ENCODE measurements at places on chromosomes 6 and 20. TPM values are rescaled to one million over a fixed set of nuclear protein-coding genes. Genes with fewer than 3 reads are reported as not detected.

DNA sequence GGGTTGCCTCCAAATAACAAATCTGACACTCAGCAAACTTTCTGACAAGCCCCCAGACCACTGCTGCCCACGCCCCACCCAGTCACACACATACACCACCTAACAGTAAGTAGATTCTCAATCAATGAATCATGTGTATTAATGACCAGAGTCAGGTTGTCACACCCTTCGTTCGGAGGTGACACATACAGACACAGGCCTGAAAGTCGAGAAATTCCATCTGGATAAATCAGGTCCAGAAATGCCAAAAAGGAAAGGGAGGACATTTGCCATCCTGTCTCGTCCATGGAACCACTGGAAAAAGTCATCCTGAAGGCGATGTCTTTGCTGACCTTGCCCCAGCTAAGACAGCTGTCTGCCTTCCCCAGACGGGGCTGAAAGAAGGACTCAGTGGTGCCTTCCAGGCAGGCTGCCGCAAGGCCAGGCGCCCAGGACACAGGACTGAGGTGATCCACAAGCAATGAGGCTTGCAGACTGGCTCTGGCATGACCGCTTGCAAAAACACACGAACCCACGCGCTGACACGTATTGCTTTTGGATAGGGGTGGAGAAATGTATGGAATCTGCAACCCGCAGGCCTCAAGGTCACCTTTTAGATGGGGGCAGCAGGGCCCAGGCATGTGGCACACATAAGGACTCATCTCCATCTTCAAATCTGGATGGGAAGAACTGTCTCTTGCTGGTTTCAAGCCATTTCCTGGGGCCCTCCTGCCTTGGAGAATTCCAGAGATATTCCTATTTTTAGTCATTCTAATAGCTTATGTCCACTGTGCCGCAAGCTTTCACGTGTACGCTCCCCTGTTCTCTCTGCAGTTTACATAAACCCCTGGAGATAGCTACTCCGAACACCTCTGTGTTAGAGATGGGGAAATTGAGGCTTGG, 9.0 kb downstream of the NFATC2 start:
- no peak for DNase-seq

GRCh38 chr6:85756982-85757381, 114.3 kb upstream of the SYNCRIP start:
- DNase-seq: no peak

DNA sequence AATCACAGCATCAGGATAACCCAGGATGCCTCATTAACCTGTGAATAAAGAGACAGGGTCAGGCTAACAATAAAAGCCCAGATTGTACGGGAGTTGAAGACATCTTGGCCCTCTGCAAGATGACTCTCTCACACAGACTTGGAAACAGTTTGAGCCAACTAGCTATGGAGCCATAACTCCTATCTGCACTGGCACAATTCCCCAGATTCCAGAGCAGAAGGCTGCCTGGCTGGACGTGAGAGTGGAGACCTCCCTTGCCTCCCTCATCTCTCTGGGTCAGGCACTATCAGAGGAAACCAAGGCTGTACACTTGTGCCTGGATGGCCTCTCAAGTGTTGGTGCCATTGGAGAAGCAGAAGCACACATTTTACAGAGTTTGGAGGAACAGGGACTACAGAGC, 312.6 kb downstream of the THBS2 start:
- DNase-seq: no peak

- no peak for DNase-seq
These were observed 167.1 kb upstream of the FBXL4 start for GRCh38 chr6:99114769-99115406.

DNA sequence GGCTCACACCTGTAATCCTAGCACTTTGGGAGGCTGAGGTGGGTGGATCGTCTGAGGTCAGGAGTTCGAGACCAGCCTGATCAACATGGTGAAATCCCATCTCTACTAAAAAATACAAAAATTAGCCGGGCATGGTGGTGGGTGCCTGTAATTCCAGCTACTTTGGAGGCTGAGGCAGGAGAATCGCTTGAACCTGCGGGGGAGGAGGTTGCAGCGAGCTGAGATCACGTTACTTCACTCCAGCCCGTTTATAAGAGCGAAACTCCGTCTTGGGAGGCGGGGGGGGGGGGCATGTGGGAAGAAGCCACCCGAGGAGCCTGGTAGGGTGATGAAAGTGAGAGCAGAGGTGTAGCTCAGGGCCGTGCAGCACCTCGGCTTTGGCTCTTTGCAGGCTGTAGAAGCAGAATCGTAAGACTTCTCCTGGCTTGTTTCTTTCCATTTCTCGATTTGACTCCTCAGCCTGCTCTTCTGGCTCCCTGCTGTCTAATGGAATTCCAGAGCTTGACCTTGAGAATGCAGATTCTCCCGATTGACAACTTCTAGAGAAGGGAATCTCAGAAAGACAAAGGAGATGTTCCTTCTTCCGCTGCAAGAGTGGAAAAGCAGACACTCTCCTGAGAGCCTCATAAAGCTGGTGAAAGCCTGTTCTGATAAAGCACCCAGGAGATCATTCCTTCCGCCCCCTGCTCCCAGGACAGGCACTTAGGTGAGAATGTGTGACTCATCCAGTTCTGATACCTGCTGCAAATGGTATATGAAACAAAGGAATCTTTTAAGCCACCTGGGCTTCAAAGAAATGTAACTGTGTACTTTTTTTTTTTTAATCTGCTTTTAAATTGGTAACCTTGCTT, 26.0 kb upstream of the PPP1R16B start:
- DNase-seq: no peak

GRCh38 chr6:119426619-119427018, 77.1 kb upstream of the MAN1A1 start:
- no peak for DNase-seq

GRCh38 chr20:51661609-51662178, 106.5 kb downstream of the ATP9A start:
- DNase-seq: no peak

DNA sequence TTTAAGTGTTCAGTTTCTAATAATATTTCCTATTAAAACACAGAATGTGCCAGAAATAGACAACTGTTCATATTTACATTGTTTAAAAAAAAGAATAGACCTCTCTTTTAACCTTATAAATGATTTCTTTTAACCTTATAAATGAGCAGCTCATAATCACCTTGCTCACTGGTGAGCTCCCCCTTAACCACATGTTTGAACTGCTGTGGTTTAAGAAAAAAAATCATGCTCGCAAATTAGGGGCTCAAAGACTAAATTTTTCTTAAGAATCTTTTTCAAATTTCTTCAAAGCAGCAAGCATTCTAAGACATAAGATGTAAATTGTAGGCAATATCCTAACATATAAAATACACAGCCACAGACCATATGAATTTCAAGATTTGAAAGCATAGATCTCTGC, 32.8 kb downstream of the FAM8A1 start:
- no peak for DNase-seq

DNA sequence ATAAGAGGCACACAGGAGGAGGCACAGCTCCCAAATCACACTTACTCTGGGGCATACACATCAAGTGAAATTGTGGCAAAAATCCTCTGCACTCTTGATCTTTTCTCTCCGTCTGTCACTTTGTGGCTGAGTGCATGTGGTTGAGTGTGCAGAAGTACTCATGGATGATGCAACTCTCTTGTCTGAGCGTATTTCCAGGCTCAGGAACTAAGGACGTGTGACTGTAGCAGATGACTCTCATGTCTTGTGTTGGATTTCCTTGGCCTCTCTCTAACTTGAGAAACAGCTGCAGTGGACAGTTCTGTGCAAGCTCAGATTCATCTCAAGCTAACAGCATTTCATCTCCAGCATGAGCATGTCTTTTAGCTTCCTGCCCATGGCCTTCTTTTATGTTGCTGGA, 245.4 kb upstream of the FLRT3 start:
- DNase-seq: no peak

DNA sequence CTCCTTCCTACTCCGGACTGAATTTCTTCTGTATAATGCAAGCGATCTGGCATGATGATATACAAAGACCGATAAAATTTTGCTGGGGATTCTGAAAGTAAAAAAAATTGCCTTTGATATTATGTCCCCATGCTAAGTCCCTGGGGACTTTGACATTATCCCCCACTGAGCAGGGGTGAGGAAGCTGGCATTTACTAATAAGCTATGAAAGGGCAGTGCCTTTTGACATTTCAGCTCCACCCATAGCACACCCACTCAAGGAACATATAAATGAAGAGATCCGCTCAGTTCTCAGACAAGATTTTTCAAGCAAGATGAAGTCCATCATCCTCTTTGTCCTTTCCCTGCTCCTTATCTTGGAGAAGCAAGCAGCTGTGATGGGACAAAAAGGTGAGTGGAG, at the start of gene SEMG2:
TSS of gene SEMG2 (plus strand) at position 298 of the 400 bp plus-strand sequence. CDS start at position 315, 17 bp downstream.
- no peak for DNase-seq

DNA sequence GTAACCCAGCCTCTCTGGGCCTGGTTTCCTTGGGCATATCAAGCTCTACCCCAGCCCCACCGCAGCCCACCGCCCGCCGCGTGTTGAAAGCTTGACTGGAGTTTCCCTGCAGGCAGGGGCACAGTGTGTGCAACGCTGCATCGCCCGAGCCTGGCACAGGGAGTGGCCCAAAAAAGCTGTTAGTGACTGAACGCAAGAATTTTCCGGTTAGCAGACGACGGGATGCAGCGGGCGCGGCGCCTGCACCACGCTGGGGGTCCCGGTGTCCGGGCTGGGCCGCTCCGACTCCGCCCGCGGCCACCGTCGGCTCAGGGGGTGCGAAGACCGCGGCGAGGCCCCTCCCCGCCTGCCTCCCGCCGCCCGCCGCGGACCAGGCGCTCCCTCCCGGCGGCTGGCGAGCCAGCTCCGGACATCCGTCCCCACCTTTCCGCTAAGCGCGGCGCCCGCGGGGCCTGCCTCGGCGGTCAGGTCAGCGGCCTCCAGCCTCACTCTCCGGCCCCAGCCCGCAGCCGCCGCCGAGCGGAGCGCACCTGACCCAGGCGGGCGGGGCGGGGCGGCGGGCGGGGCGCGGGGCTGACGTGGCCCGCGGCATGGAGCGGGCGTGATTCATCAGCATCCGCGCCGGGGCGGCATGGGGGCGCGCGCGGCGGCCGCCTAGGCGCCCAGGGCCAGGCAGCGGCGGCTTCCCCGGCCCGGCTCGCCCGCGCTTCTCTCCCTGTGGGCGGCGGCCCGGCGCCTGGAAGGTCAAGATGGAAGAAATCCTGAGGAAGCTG, at the start of gene ARFGEF3:
TSS of gene ARFGEF3 (plus strand) at position 602 of the 773 bp plus-strand sequence. CDS start at position 750, 148 bp downstream.
- DNase-seq: no peak

DNA sequence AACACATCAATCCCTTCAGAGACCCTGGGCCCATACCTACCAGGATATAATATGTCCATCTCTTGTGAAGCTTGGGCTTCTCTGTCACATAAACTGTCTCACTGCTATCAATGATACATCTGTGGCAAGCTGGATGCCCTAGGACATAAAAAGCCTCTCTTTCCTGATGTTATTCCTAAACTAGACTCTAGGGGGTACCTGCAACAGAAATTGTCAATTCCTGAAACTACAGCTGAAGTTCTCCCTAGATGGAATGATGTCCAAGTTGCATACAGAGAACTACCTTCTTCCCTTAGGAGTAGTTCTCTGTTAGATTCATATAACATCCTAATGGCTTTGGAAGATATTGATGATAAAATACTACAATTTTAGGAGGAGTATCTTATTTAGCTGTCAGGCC, 35.8 kb downstream of the TBX18 start:
- DNase-seq: no peak

- DNase-seq: peak; percentile 96
These were observed 65.8 kb downstream of the STX11 start for GRCh38 chr6:144215932-144216667.

GRCh38 chr6:166940643-166941068, 15.7 kb downstream of the RNASET2 start:
- DNase-seq: no peak

GRCh38 chr6:36590237-36590636, 3.9 kb upstream of the SRSF3 start:
- no peak for DNase-seq

Gene C6orf132
- 0.03 TPM for total RNA-seq

Gene CLIC5
- total RNA-seq: not detected

Gene NNAT
- not detected for total RNA-seq

Gene PDE10A
- total RNA-seq: 0.16 TPM

Gene EPB41L1
- total RNA-seq: 0.36 TPM

Gene RSPH9
- not detected for total RNA-seq

Measured in GM12878 (cell line).